Hippocampal formation (tissue), 2 donors: ENCODE measurements at places on chromosomes 6 and 20.

- DNase-seq = no peak
These were observed 1159.8 kb upstream of the EYS start for GRCh38 chr6:66866801-66867200.

GRCh38 chr20:50096237-50096636 lies 16.7 kb downstream of the UBE2V1 start:
- no peak for DNase-seq

DNA sequence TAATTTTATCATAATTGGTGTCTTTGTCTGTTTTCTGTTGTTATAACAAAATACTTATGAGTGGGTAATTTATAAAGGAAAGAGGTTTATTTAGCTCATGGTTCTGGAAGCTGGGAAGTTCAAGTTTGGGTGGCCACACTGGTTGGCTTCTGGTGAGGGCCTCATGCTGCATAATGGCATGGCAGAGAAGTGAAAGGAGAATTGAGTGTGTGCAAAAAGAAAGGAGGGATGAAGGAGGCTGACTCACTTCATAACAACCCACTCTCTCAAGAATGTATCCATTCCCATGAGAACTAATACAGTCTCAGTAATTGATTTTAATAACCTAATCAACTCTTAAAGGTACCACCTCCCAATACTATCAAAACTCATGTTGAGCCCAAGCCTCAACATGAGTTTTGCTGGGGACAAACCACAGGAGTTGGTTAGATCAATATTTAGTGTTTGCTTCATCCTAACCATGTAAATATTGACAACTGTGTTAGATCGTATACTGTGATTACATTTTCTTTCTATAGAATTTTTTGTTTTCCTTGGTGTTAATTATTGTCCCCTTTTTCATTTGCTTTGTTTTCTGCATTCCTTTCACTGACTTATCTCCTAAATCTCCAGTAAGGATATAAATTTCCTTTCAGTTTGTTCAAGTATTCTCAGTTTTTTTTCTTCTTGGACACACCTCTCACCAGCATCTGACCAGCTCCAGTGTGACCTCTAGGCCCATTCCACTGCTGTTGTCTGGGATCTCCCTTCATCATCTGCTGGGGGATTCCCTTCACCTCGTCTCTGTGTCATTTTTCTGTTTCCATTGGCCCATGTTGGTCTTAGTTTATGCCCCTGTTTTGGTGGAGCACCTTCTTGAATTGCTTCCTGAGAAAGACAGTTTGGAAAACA lies 54.8 kb upstream of the SCGN start:
- DNase-seq = no peak

- no peak for DNase-seq
These were observed 2.6 kb downstream of the CST3 start for GRCh38 chr20:23634985-23635767.

GRCh38 chr6:39086294-39086693 lies 28.7 kb downstream of the SAYSD1 start:
- DNase-seq = no peak

GRCh38 chr6:170210026-170210390 lies 80.9 kb downstream of the DLL1 start:
- no peak for DNase-seq

- DNase-seq = no peak
These were observed 152.1 kb upstream of the RIMS1 start for GRCh38 chr6:71733970-71734899.

GRCh38 chr6:111533087-111533784 lies 50.2 kb upstream of the REV3L start:
- no peak for DNase-seq

DNA sequence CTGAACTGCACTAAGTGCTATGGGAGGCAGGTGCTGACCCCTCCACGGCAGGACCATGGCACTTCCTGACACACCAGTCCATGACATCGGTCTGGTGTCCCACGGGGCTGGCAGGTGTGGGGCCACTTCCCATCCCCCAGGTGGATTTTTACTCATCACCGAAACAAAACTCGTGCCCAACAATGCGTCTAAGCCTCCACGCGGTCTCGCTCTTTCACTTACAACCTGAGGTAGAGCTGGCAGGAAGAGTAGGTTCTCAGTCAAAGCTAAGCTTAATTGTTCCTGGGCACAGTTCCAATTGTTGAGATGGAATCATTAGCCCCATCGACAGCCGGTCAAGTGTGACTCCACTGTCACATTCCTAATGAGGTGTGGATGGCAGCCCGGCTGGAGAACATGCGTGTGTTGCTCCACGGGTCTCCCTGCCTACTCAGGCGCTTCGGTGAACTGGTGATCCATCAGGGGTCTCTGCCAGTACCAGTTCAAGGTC lies 125.7 kb downstream of the SLC23A2 start:
- DNase-seq = no peak

DNA sequence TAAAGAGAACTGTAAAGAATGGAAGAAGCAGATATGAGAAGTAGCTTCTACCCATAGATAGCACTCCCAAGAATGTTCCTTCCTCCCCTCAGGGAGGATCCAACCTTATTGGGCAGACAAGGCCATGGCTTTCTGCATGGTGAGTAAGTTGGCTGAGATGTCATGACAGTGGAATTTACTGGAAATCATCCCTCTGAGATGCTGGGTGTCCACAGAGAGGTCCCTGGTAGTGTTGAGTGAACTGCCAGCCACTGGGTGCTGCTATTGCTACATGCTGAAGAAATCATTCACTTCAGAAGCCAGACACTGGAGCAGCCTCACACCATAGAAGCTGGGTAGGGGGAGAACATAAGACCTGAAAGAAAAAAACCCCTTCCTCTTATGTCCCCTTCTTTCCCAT lies 46.4 kb upstream of the FERMT1 start:
- no peak for DNase-seq

- no peak for DNase-seq
These were observed 25.7 kb upstream of the SAYSD1 start for GRCh38 chr6:39140556-39141167.

- DNase-seq = no peak
These were observed 908.0 kb downstream of the QKI start for GRCh38 chr6:164322533-164322932.

GRCh38 chr6:42159431-42160024 lies 13.6 kb upstream of the GUCA1A start:
- DNase-seq = no peak

GRCh38 chr6:36246506-36247268 lies 23.2 kb upstream of the PNPLA1 start:
- no peak for DNase-seq

- no peak for DNase-seq
These were observed 392.6 kb downstream of the ZFAND3 start for GRCh38 chr6:38212116-38212515.

DNA sequence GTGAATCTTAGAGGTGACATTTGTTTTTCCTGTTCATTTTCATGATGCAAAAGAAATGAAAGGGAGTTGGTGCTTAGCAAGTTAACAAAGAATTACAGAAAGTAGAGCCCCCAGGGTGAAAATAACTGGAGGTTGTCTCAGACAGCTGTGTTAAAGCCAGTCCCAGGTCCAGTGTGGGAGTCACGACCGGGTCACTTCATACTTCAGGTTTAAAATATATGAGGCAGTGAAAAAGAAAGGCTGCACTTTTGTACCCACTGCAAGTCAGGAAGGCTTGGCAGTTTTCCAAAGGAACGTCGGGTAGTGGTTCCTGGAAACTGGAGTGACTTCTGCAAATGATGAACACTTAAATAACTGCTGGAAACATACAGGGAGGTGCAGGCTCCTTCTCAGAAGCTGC lies 91.5 kb upstream of the THBS2 start:
- DNase-seq = no peak

GRCh38 chr6:56244089-56244488 lies 3.3 kb downstream of the COL21A1 start:
- no peak for DNase-seq

DNA sequence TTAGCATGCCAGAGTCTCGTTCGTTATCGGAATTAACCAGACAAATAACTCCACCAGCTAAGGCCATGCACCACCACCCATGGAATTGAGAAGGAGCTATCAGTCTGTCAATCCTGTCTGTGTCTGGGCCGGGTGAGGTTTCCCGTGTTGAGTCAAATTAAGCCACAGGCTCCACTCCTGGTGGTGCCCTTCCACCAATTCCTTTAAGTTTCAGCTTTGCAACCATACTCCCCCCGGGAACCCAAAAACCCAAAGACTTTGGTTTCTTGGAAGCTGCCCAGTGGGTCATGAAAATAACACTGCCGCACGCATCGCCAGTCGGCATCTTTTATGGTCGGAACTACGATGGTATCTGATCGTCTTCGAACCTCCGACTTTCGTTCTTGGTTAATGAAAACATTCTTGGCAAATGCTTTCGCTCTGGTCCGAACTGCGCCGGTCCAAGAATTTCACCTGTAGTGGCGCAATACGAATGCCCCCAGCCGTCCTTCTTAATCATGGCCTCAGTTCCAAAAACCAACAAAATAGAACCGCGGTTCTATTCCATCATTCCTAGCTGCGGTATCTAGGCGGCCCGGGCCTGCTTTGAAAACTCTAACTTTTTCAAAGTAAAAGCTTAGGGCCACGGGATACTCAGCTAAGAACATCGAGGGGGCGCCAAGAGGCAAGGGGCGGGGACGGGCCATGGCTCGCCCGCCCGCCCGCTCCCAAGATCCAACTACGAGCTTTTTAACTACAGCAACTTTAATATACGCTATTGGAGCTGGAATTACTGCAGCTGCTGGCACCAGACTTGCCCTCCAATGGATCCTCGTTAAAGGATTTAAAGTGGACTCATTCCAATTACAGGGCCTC lies 1958.5 kb upstream of the DEFB115 start:
- no peak for DNase-seq

- DNase-seq = no peak
These were observed 8.7 kb downstream of the OSBPL2 start for GRCh38 chr20:62246872-62247652.

GRCh38 chr6:149031859-149032598 lies 285.2 kb downstream of the UST start:
- DNase-seq = no peak

GRCh38 chr20:38084425-38084951 lies 50.9 kb downstream of the RPRD1B start:
- no peak for DNase-seq

- no peak for DNase-seq
These were observed 1.5 kb downstream of the FAM210B start for GRCh38 chr20:56360133-56360907.

DNA sequence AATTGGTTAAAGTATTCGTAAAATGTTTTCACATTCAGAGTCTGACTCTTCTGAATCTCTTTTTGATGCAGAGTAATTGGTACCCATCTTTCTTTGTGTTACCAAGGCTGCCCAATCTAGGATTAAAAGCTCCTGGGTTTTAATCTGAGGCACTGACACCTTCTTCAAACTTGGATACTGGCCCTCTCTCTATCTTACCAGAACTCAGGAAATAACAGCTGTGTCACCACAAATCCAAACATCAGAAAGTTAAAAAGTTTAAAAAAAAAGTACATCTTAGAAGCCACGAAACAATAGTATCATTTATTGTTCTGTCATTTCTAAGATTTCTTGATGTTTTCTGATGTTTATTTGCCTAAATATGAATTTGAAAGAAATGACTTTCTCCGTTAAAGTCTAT lies 255.5 kb upstream of the RUNX2 start:
- no peak for DNase-seq

GRCh38 chr20:8536262-8536618 lies 404.2 kb downstream of the PLCB1 start:
- no peak for DNase-seq

GRCh38 chr6:17964633-17965032 lies 22.8 kb downstream of the KIF13A start:
- DNase-seq = no peak

GRCh38 chr6:69580706-69581105 lies 216.1 kb downstream of the LMBRD1 start:
- DNase-seq = no peak

- DNase-seq = no peak
These were observed at the start of gene GPR6 for GRCh38 chr6:109978174-109979032. Gene GPR6 (plus strand): TSS chr6:109978311. CDS start chr6:109979113, 802 bp downstream.

- DNase-seq = peak; percentile 47
These were observed 224.2 kb downstream of the ARHGAP18 start for GRCh38 chr6:129485746-129486145.

- DNase-seq = no peak
These were observed 21.6 kb downstream of the DSE start for GRCh38 chr6:116392132-116393013.

- DNase-seq = no peak
These were observed 40.1 kb upstream of the TFAP2C start for GRCh38 chr20:56588996-56589395.

DNA sequence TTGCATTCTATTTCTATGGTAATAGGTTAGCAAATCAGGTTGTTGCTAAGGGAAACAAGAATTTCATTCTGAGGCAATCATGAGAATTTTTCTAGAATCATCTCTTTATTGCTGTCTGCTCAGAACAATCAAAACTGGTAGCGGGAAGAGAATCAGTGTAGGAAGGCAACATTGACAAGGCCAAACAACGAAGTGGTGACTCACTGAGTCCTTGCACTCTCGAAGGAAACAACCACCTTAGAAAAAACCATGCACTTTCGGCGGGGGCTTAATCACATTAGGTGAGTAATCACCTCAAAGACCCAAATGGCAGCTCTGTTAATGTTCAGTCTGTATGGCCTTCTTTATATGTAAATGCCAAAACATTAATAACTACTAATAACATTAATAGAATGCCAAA lies 78.8 kb upstream of the MAP7 start:
- no peak for DNase-seq
